IMR-90 (cell line): ENCODE measurements at places on chromosomes 13 and 19. TPM values are rescaled to one million over a fixed set of nuclear protein-coding genes. Genes with fewer than 3 reads are reported as not detected.

DNA sequence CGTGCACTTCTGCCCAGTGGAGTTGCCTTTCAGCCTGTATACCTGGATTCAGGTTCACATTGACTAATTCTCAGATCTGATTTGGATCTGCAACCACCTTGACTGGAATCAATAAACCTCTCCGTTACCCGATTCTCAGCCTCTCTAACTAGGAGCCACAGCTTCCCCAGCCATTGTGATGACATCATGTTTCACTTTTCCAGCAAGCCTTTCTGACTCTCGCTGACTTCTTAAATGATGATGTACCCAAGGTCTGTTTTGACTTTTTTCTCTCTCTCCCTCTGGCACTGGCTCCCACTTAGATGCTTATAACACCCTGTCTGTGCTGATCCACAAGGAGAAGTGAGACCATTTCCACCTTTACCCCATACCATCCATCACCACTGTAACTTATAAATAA, 13.5 kb upstream of the FAM124A start:
- no peak for DNase-seq

- no peak for DNase-seq
Measured at GRCh38 chr19:17602872-17603510, 47.5 kb downstream of the COLGALT1 start.

- no peak for DNase-seq
Measured at GRCh38 chr19:1675633-1676350, 23.4 kb upstream of the TCF3 start.

SLC10A2 gene
- not detected in 2 replicates for total RNA-seq

COG6 gene
- 37.5 and 46.1 TPM in 2 replicates for total RNA-seq
